ENCODE measurements at places on chromosomes 3 and 15.

- no peak for DNase-seq
These were observed 30.4 kb upstream of the AEN start for GRCh38 chr15:88590759-88591158.

DNA sequence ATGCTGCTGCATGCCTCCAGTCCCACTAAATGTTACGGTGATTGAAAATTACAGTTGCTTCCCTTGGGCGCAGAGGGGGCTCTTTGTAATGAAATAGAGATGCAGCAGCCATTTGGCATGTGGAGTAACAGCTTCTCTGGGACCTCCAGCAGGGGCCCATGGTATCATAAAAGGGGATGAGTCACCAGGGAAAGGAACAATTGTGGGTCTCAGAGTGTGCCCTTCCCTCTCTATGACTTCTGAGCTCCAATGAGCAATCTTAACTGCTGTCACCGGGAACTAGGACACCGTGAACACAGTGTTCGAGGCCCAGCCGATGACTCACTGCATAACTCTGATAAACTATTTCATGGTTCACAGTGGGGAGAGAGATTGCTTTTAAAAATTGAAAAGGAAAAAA is 164.8 kb upstream of the NUDT16 start:
- DNase-seq: no peak

GRCh38 chr3:169384573-169384972 is 278.9 kb downstream of the MECOM start:
- no peak for DNase-seq

DNA sequence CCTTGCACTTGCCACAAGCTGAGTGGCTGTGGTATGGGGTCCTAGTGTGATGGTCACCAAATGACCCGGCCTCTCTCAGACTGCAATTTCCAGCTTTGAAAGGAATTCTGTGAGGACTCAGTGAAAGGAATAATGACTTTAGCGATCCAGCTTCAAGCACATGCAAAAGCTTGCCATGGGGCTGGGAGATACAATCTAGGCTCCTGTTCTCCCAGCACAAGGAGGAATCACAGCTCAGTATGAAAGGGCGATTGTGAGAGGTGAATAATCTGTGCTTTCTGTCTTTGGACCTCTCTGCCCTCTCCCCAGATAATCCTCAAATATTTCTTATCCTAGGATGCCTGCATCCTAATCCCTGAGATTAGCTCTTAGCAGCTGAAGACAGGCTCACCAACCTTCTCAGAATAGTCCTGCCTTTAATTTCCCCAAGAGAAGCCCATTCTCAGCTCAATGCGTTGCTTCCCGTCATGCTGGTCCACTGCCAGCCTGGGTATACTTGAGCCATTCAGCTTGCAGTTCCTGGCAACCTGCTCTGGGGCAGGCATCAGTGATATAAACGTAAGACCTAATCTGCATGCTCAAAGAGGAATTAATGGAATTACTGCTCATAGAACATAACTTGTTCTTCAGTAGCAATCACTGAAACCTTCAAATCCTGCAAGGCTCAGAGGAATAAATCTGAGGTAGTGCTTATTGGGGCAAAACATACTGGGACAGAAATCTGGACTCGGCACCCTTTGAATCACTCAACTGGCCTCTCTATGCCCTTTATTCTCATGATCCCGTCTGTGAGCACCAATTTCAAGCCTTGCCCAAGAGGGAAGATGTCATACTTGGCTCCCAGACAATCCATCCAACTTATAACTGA is 15.1 kb downstream of the TLNRD1 start:
- DNase-seq: no peak

DNA sequence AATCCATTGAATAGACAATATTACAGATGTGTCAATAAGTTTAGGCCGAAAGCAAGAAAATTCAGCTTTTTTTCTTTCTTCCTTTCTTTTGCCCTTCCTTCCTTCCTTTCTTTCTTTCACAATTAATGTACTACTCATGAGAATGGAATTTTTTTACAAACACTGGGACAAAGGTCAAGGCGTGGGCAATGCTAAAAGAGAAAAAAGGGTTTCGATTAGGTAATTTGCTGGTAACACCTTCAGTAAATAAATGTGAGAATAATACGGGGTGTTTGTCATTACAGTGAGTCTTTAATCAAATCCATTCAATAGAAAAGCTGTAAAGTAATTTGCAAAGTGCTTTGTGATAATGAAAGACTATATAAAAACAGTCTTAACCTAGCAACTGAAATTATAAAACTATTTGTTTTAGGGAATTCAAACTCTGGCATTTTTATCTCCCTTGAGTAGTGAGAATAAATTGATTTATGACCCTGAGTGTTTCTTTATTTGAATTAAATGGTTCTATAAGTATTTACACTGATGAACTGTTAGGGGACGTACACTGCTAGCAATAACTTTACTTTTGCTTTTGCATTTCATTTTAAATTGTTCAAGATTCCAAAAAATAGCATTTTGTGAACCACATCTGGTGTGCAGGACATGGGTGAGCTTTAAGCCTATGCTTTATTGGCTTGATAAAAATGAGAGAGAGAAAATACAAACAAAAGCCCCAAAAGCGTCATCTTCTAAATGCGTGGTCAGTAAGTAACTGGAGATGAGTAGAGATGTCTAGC is 104.2 kb upstream of the THRB start:
- no peak for DNase-seq

GRCh38 chr15:46946953-46947352 is 770.4 kb upstream of the SEMA6D start:
- DNase-seq: no peak

GRCh38 chr3:55588146-55588765 is 101.2 kb upstream of the WNT5A start:
- no peak for DNase-seq

DNA sequence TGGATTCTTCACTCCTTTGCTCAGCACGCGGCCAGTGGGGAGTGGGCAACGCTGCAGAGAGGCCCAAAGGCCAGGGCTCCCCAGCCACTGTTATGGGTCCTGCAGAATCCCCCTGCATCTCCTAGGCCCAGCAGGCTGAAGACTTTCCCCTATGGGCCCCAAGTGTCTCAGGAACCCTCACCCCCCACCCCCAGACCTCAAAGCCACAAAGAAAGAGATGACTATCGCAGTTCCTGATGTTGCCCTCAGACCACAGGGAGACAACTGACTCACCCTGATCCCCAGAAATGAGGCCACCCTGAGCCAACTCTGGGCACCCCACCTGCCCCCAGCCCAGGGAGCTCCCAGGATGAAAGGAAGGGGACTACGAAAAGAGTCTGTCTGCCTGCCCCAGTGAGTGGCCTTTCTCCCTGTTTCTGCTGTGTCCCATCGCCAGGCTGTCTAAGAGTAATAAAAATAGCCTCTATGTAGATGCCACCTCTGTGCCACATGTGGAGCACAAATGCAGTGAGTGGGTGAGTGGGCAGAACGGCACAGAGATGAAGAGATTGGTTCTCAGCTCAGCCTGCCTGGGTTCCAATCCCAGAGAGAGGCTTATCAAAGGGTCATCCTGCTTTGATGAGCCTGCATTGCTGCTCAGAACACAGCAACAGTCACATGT is 283.0 kb downstream of the UACA start:
- DNase-seq: no peak

- DNase-seq: no peak
These were observed 110.6 kb downstream of the P2RY1 start for GRCh38 chr3:152945556-152945955.

GRCh38 chr3:145272684-145273083 is 888.3 kb downstream of the PLOD2 start:
- no peak for DNase-seq

DNA sequence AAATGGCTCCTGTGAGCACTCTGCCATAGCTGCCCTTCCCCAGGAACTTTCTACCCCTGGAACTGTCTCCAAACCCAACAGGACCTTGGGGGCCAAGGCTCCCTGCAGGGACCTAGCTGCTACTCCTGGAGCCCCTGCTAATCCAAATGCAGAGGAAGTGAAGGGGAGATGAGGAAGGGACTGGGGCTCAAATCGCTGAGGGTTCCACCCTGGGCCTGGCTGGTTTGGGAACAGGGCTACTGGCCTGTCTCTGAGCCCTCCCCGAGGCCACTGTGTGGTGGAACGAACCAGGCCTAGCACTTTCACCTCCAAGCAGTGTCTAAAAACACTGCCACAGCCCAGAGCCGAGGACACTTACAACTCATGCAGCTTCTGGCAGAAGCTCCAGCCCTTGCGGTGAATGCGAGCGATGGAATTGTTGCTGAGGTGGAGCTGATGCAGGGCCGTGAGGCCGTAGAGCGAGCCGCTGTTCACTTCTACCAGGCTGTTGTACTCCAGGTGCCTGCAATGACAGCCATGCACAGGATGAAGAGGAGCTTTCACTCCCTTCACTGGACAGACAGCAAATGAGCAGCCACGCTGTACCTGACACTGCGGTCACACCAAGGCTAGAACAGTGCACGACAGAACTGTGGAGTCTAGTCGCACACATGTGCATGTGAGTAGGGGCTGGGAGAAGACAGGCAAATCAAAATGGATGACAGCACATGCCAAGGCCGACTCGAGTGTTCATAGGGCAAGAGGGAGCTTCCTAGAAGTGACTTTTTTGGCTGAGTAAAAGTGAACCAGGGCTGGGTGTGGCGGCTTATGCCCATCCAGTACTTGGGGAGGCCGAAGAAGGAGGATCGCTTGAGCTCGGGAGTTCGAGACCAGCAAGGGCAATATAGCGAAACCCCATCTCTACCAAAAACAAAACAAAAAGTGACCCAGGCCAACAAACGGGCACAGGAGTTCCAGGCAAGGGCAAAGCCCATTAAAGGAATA is 90.8 kb downstream of the LRIG1 start:
- no peak for DNase-seq

DNA sequence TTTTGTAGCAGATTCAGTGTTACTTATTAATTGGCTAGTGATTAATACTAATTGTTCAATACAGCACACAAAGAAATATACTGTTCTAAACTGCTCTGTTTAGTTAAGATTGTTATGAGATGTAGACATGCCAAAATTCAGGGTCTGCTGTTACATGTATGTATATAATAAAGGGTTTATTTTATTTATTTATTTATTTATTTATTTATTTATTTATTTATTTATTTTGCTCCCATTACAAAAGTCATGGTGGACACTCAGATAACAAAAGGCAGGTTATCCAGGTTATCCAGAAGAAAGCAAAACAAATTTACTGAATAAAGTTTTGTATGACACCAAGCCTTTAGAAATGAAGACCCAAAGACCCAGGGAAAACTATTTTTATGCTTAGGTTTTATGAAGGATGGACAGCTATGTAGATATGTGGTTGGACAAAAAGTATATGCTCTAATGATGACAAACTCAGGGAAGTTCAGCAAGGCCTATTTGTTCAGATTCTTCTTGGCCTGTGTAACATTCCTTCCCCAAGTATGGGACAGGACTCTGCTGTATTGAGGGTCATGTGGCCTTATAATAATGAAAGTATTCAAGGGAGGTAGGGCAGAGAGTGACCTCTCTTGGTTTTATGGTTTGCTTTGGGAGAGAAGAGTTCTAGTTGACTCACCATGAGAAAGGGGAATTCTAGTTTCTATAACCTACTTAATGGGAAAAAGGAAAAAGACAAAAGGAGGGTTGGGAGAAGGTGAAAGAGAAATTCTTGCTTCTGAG is 1056.8 kb downstream of the ROBO2 start:
- no peak for DNase-seq

DNA sequence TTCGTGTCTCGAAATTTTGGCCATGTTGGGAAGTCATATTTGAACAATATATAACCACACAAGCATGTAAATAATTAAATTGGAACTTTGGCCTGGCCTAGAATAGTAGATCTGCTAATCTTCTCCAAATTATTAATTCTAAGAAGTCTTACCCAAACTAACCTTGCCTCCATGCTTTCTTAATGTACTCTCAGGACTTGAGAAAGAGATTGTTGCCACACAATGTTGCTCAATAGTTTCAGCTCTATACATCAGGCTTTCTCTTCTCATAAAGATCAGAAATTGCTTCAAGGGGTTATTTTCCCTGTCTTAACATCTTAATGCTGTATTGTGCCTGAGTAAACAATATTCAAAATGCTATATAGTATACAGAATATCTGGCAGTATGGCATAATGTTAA is 202.7 kb upstream of the LRIG1 start:
- DNase-seq: no peak

DNA sequence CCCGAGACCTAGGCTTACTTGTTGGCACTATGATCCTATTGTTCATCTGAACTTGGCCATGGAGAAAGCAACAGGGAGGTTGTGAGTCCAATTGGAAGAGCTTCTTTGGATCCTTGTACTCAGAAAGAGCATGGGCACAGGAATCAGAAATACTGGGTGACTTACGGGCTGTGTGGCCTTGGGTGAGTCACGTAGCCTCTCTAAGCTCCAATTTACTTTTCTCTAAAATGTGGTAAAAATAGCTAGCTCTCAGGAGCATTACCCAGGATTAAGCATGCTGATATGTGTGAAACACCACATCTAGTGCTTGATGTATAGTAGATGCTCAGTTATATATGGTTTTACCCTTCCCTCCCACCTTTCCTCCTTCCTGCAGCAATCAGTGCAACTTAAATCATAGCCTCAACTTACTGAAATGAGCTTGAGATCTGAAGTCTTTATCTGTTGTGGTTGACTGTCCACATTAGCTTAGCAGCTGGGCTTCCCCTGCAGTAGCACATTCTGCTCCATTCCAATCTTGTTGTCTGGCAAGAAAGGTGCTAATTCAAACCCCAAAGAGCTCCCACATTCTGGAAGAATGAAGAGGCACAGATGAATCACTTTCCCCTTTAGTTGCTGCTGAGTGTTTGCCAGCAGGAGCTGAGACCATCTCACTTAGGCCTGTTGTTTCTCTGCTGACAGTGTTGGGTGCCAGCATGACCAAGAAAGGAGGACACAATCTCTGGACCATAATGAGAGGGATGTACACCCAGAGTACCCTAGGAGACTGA is 299.1 kb upstream of the TRIM42 start:
- no peak for DNase-seq

GRCh38 chr3:869269-869668 is 223.6 kb upstream of the CNTN6 start:
- no peak for DNase-seq

- DNase-seq: no peak
These were observed 16.3 kb downstream of the CAND2 start for GRCh38 chr3:12812812-12813211.

DNA sequence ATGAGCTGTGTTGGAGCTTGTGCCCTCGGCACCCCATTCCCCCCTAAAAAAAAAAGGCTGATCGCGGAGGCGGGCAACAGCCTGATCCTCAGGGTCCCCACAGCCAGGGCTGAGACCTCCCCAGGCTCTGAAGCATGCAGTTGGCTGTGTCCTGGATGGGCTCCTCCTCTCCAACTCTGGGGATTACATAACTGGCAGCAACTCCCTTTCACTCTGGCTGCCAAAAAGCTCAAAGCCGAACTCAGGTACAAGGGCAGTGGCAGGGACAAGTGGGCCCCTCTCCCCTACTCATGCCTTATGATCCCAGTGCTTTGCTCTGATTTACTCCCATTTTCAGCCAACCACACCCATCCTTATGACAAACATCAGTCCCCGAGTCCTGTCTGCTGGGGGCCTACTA is 18.3 kb downstream of the TPRA1 start:
- DNase-seq: no peak

- no peak for DNase-seq
These were observed 22.7 kb upstream of the RBMS3 start for GRCh38 chr3:29258161-29258560.
